ENCODE measurements at places on chromosomes 5 and 9.
A peak's percentile ranks its signal among the peaks of the same experiment; 100 is the strongest.

- no peak for ATAC-seq
Measured at GRCh38 chr5:180113660-180114303, 42.2 kb upstream of the RNF130 start.

- ATAC-seq, result no peak
Measured at GRCh38 chr5:171092194-171092593, 216.9 kb upstream of the TLX3 start.

GRCh38 chr5:120007598-120007997, 378.2 kb downstream of the FAM170A start:
- ATAC-seq, result no peak

DNA sequence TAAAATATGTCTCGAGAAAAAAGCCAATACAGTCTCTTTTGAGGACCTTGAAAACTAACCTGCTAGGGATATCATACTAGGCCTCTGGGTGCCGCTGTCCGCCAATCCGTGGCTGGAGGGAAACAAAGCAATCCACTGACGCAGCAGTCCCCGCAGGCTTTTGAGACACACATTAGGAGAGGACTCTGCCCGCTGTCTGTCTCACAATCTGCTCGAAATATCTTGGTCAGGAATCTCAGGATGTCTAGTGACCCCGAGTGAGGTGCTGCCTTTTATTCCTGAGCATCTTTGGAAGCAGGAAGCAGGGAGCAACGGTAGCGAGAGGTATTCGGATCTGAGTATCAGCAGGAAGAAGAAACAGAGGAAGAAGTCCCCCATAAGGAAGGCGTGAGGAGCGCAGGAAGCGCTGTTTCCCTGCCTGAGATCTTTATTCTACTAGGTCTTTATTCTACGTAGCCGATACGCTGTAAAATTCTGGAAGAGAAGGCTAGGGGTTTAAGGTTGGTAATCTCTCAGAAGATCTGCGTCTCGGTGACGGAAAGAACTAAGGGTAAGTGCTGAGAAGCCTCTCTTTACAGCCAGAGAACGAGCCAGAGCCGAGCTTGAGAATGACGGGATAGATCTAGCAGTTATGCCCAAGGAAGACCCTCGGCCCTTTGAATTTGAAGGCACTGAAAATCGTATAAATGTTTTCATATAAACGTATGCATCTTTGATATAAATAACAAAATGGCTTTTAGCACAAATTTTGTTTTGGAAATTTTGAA, 4.0 kb upstream of the PCDHGA1 start:
- ATAC-seq, result peak; percentile 73

DNA sequence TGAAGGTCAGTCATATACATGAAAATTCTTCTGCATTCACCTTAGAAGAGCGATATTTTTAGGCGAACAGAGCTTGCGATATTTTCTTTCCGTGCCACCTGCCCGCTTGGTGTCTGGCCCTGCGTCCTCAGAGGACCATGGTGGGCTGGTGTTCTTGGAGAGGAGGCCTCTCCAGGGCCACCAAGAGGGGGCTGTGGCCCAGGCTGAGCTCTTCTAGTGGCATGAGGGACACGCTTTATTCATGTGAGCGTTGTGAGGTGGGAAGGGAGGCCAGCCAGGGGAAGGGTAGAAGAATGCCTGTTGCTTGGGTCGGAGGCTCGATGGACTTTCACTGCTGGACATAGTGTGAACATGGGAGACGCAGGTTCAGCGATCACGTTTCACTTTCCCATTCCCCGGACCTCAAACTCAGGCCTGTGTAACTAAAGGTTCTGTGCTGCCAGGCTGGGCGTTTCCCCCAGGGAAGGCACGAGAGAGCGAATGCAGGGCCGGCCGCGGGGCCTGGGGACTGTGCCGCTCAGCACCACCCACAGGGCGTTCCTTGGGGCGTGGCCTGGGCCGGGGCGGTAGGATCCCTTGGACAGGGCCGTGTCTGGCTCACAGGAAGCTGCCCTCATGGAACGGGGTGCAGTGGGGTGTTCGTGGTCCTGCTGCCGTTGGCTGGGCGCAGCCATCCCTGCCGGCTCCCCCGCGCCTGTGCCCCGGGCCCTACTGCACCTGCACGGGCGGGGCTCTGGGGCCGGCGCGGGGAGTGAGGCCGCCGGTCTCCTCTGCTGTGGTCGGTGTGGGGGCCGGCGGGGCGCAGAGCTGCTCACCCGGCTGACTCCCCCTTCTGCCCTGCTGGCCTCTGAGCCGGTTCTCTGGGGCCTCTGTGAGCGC, 40.7 kb upstream of the CLPTM1L start:
- peak; percentile 90 for ATAC-seq

GRCh38 chr5:140927228-140927573, 1.1 kb downstream of the PCDHAC1 start:
- peak; percentile 17 for ATAC-seq

DNA sequence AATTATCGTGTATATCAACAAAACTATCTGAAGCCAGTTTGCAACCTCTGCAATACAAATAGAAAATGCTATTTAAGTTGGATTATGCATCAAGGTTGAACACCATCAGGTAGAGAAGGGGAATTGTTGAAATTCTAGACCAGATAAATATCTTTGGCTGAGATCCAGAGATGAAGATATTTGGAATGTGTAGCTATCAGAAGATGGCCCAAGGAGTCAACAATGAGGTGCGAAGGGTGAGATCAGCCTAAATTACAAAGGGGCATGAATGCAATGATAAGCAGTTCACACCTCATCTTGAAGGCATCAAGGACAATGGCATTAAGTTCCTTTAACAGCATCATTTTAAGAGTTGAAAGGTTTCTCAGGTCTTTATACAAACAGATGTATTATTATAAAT, 572.1 kb upstream of the DMAC1 start:
- ATAC-seq, result no peak

DNA sequence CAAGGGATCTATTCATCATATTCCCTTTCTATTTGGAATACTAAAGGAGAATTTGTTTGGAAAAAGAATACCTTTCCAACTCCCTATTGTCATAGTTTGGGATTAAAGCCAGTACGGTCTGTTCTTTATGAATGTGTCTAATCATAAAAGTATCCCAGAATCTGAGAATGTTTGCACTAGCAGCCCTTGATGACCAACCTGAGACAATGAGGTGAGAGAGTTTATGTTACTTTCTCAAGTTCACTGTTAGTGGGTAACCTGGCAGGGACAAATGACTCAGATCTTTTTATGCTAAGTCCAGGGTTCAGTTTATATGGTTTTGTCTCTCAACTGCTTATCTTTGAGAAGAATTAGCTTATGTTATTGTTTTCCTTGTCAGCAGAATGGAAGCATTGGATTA, 25.3 kb upstream of the TLR4 start:
- no peak for ATAC-seq

GRCh38 chr5:52709167-52709925, 78.4 kb upstream of the ITGA1 start:
- no peak for ATAC-seq

Measured in gastroesophageal sphincter (tissue), 4 donors.